ENCODE measurements at places on chromosomes 4 and X. TPM values are rescaled to one million over a fixed set of nuclear protein-coding genes. Genes with fewer than 3 reads are reported as not detected.

DNA sequence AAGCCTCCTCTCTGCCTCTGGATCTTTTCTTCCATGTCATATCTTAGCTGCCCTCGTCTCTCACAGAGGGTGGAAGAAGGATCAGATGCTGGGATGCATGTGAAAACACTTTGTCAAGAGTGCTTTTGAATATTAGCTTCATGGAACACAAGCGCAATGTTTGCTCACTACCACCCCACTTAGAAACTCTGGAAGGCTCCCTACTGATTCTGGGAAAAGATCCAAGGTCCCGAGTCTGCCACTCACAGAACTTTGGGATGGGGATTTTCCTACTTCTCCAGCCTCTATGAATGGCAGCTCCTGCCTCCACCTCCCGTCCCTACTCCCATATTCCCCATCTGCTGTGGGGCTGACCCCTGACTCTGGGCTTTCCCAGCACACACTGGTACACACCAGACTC lies 40.2 kb upstream of the CRMP1 start:
- H3K4me1 ChIP-seq: no peaks in the 10 kb centered on the region
- H3K27me3 ChIP-seq: peaks cover 10% of the 10 kb centered on the region
- no peak overlapping the region for H3K4me3 ChIP-seq
- no peaks in the 10 kb centered on the region for H3K36me3 ChIP-seq
- no peak for DNase-seq

Gene HTT-AS
- total RNA-seq: not detected

Gene NDNF
- total RNA-seq: not detected

DNA sequence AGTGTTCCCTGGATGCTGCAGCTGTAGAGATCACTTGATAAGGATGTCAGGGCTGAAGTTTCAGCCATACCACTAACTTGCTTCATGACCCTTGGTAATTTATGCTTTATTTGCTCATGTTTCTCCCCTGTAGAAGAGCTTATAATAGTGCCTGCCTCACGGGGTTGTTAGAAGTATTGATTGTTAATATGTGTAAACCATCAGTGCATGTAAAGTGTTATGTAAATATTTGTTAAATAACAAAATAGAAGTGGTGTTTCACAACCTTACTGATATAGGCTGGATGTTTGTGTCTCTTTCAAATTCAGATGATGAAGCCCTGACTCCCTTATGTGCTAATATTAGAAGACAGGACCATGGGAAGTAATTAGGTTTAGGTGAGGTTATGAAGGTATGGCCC lies 1.5 kb upstream of the CXCL2 start:
- no peak for DNase-seq
- peaks cover 6% of the 10 kb centered on the region for H3K4me1 ChIP-seq
- H3K27ac ChIP-seq: no peak overlapping the region
- H3K27me3 ChIP-seq: peaks cover 53% of the 10 kb centered on the region
- H3K4me3 ChIP-seq: no peak overlapping the region

GRCh38 chr4:8657381-8658088 lies 65.0 kb downstream of the CPZ start:
- H3K4me1 ChIP-seq: no peaks in the 10 kb centered on the region
- no peaks in the 10 kb centered on the region for H3K27me3 ChIP-seq
- H3K27ac ChIP-seq: no peak overlapping the region
- no peak overlapping the region for H3K4me3 ChIP-seq

Gene BEX1
- not detected for total RNA-seq

DNA sequence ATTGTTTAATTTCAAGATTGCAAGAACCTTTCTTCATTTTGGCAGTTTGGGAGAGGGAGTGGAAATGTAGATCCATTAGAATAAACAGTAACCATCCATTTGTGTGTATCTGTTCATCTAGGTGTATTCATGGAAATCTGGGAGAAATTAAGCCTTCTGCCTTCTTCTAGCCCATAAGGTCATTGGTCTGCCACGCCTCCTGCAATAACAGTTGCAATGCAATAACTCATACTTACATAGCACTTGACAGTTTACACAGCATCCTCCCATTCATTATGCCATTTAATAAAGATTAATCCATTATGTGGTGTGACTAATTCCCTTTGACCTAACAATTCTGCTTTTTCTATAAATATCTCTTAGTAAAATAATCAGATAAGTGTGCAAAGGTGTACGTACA lies 42.6 kb downstream of the SHROOM4 start:
- no peak overlapping the region for H3K27ac ChIP-seq
- no peaks in the 10 kb centered on the region for H3K36me3 ChIP-seq
- no peaks in the 10 kb centered on the region for H3K27me3 ChIP-seq
- DNase-seq: no peak
- H3K4me1 ChIP-seq: no peaks in the 10 kb centered on the region

Gene NRK
- total RNA-seq: not detected

Gene DMRTC1
- not detected for total RNA-seq

- no peaks in the 10 kb centered on the region for H3K27me3 ChIP-seq
- no peak for DNase-seq
- H3K27ac ChIP-seq: no peak overlapping the region
- peaks cover 12% of the 10 kb centered on the region for H3K36me3 ChIP-seq
These were observed 242.9 kb downstream of the DCLK2 start for GRCh38 chr4:150321113-150321512.

- DNase-seq: no peak
- no peak overlapping the region for H3K4me3 ChIP-seq
- no peak overlapping the region for H3K27ac ChIP-seq
- H3K4me1 ChIP-seq: peaks cover 8% of the 10 kb centered on the region
- no peaks in the 10 kb centered on the region for H3K36me3 ChIP-seq
- peaks cover 10% of the 10 kb centered on the region for H3K27me3 ChIP-seq
These were observed 67.1 kb downstream of the DCLK2 start for GRCh38 chr4:150145090-150145945.

DNA sequence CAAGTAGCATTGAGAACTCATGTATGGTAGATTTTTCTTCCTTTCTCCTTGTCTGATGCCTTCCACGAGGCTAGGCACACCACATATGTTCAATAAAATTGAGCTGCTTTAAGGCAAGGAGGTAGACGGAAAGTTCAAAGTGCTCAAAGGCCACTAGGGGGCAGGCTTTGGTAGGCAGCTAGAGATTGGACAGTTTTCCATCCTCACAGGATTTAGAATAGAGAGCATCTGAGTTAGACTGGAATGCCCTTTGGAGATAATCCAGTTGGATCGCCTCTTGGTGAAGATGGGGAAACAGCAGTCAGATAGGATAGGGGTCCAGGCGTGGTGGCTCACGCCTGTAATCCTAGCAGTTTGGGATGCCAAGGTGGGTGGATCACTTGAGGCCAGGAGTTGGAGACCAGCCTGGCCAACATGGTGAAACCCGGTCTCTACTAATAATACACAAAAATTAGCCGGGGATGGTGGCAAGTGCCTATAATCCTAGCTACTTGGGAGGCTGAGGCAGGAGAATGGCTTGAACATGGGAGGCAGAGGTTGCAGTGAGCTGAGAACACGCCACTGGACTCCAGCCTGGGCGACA lies 30.4 kb downstream of the ELF4 start:
- peaks cover 46% of the 10 kb centered on the region for H3K4me1 ChIP-seq
- peak; percentile 64 for DNase-seq
- H3K36me3 ChIP-seq: peaks cover 35% of the 10 kb centered on the region
- peak overlapping the region; percentile 30 for H3K27ac ChIP-seq

Gene ADH6
- not detected for total RNA-seq

Gene NUDT10
- 0.33 TPM for total RNA-seq

GRCh38 chr4:139808381-139808807 lies 142.8 kb downstream of the MGST2 start:
- H3K27ac ChIP-seq: no peak overlapping the region
- H3K4me1 ChIP-seq: peaks cover 7% of the 10 kb centered on the region
- H3K27me3 ChIP-seq: peaks cover 12% of the 10 kb centered on the region

DNA sequence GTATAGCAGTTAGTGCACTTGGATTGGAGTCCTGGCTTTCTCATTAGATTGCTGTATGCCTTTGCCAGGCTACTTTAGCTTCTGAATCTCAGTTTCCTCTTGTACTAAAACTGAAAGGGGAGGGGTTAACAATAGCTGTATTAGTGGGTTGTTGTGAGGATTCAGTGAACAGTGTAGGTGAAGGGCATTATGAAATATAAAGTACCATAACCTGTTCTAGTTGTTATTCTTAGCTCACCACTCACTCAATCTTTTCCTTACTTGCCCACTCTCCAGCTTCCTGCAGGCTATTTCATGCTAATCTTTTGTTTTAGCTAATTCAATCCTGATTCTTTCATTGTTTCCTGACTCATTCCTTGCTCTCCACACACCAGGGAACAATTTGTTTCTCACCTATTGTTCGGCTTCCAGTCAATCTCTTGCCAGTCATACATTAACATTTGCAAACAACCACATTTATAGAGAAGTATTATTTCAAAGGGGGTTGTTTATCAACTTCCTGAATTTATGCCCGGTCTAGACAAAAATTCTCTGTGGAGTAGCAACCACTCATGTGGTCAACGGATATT lies 50.6 kb upstream of the EDA start:
- H3K27ac ChIP-seq: no peak overlapping the region
- no peak overlapping the region for H3K4me3 ChIP-seq
- DNase-seq: no peak

Gene UBA1
- total RNA-seq: 187 TPM

DNA sequence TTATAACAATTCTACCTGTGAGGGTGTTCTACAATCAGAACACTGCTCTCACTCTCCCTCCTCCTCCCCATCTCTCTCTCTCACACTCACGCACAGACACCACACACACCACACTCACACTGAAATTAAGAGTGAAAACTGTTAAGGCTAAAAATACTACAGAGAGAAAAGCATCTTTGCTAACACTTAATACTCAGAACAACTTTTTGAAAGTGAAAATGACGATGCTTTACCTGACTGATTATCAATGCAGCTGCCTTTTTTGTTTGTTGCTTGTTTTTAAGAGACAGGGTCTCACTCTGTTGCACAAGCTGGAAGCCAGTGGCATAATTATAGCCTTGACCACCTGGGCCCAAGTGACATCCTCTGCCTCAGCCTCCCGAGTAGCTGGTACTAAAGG lies 222.4 kb downstream of the APBB2 start:
- peaks cover 2% of the 10 kb centered on the region for H3K4me1 ChIP-seq
- H3K27me3 ChIP-seq: peaks cover 8% of the 10 kb centered on the region
- H3K36me3 ChIP-seq: no peaks in the 10 kb centered on the region
- H3K27ac ChIP-seq: no peak overlapping the region
- no peak for DNase-seq

DNA sequence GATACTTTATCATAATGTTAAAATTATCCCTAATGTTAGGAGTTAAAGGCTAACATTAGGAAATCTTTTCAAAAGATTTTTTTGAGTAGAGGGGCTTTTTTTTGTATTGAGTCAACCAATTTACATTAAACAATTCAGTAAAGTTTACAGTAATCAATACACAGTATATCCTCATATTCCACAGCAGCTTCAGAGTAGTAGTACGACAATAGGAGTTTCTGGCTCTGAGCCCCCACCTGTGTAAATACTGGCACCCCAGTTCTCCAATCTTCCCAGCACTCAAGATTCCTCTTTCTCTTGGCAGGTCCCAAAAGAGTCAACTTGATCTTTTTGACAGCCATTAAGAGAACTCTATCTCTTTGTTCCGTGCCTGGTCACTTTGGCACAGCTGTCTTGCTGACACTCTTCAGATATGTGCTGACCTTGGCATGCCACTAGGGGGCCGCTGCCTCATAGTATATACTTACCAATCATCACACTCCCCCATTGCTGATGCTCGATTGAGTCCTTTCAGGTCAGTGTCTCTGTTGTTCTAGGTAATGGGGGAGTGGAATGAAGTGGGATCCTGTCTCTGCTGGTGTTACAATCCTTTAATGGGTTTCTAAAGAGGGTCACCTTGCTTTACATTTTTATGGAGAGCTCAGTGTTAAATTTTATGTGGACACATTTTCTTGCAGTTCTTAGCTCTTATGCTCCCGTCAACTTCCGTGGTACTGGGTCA lies 19.5 kb upstream of the CCNI start:
- H3K27ac ChIP-seq: no peak overlapping the region
- DNase-seq: peak; percentile 77
- H3K36me3 ChIP-seq: no peaks in the 10 kb centered on the region

DNA sequence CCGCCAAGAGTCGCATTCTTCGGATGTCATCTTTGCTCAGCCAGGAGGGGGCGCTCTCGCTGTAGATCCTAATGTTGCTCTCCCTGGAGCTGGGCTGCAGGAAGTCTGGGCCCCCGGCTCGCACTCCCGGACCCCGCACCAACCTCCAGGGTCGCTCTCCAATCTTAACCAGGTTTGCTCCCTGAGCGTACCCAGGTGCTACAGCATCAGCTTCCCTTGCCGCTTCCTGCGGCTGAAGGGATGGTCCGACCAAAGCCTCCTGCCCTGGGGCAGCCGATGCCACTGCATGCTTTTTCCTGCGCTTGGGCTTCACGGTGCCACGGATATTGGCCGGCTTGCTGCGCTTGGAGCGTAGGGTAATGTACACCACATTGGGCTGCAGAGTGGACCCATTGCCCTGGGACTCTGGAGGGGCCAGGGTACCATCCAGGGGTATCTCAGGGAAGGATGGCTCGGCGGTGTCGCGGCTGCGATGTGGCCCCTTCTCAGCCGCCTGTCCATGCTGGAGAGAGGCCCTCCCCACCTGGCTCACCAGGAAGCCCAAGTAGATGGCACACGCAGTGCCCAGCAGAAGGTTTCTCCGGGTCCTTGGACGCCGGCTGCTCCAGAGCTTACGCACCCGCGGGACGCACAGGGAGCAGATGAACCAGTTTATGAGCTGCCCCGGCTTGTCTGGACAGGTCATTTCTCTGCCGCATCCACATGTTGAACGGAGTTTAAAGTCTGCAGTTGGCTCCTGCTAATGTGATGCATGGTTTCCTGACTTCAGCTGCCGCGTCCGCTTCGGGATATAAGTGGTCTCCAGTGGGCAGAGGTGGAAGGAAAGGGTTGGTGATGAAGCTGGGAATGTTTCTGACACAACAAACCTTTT lies 1.9 kb downstream of the GASK1B start:
- no peak overlapping the region for H3K27ac ChIP-seq
- peak; percentile 18 for DNase-seq
- no peaks in the 10 kb centered on the region for H3K36me3 ChIP-seq
- H3K4me3 ChIP-seq: no peak overlapping the region
- H3K27me3 ChIP-seq: peaks cover 26% of the 10 kb centered on the region

GRCh38 chrX:133726642-133727041 lies 258.8 kb downstream of the GPC3 start:
- H3K27me3 ChIP-seq: peaks cover under 1% of the 10 kb centered on the region
- no peak overlapping the region for H3K4me3 ChIP-seq
- no peak for DNase-seq
- H3K27ac ChIP-seq: no peak overlapping the region
- peaks cover 5% of the 10 kb centered on the region for H3K4me1 ChIP-seq

- no peaks in the 10 kb centered on the region for H3K27me3 ChIP-seq
- H3K4me1 ChIP-seq: no peaks in the 10 kb centered on the region
- no peak overlapping the region for H3K4me3 ChIP-seq
- no peak for DNase-seq
These were observed 516.5 kb upstream of the CNKSR2 start for GRCh38 chrX:20857746-20858145.

- no peak overlapping the region for H3K4me3 ChIP-seq
- no peaks in the 10 kb centered on the region for H3K36me3 ChIP-seq
- DNase-seq: no peak
- no peak overlapping the region for H3K27ac ChIP-seq
These were observed 26.3 kb downstream of the RWDD4 start for GRCh38 chr4:183632689-183633088.

GRCh38 chr4:19455196-19455595 lies 796.5 kb upstream of the SLIT2 start:
- no peaks in the 10 kb centered on the region for H3K27me3 ChIP-seq
- DNase-seq: no peak
- H3K4me1 ChIP-seq: no peaks in the 10 kb centered on the region
- no peak overlapping the region for H3K27ac ChIP-seq
